ENCODE measurements at places on chromosomes 3 and 15. TPM values are rescaled to one million over a fixed set of nuclear protein-coding genes. Genes with fewer than 3 reads are reported as not detected.

DNA sequence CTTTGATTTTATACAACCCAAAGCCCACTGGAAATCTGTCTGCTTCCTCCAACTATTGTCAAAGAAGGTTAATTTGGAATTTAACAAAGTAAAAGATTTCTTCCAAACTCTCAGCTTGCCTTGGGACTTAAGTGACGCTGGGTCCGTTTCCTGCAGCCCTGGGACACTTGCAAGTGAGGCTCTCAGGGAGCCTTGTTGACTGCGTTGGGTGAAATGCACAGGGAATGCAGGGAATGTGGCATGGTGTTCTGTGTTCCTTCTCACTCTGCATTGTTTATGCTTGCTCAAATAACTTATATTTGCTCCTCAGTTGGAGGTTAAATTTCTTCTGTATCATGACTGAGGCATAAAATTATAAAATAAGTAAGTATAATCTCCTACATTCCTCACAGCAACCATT, 60.9 kb upstream of the TJP1 start:
- DNase-seq, result no peak

- DNase-seq, result no peak
Measured at GRCh38 chr3:66722675-66723074, 221.9 kb upstream of the LRIG1 start.

- DNase-seq, result no peak
Measured at GRCh38 chr15:83565553-83566159, 88.3 kb upstream of the ADAMTSL3 start.

GRCh38 chr15:38168467-38169070, 84.1 kb upstream of the SPRED1 start:
- no peak for DNase-seq

DNA sequence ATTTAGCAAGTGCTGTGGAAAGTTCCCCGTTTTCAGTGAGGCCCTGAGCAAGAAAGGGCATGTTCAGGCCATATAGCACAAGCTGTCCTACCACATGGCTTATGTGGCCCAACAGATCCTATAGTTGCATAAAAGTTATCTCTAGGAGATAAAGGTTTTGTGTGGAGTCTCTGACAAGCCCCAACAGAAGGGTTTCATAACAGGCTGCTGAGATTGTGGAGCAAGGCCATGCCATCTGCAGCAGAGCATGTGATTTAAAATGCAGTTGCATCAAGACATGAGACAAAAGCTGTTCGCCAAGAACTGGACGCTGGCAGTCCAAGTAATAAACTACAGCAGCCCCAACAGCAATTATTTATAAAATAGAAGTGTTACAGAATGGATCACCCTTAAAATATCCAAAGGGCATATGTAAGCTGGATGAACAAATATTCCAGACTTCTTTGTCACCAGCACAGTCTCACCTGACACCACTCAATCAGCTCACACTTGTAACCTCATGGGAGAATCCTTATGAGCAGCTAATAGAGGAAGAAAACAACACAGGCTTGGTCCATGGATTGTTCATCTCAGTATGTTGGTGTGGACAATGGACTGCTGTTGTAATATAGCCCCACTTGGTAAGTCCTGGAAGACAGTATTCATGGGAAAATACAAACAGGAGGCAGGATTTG, 14.4 kb upstream of the CLDN1 start:
- DNase-seq, result no peak

The MUC13 gene
- not detected for total RNA-seq

Measured in right cardiac atrium (tissue), 5 donors.